ENCODE measurements at places on chromosomes 3 and 15.

DNA sequence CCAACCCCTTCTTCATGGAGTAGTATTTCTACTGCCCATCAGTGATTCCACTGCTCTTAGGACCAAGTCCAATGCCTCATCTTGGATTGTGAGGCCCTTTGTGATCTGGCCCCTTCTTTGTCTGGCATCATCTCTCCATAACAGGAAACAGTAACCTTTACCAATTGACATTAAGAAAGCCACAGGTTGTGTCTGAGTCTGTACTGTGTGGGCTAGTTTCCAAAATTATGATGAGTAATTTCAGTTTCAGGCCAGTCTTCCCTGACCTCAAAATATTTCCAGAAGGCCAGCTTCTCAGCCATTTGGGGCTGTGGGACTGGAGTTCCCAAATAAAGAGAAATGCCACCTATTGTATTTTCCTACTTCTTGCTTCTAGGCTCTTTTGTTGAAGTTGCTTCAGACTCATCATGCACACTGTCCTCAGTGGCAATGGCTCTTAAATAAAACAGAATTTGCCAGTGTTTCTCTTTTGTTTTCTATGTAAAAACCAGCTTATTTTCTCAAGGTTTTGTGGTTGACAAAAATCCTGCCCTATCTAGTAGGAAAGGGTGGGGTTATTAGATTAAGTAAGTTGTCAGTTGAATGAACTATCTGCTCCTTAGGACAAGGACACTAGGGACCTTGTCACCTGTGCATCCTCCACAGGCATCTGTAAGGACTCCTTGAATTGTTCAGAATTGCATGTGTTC is 47.0 kb upstream of the ACKR4 start:
- DNase-seq = no peak

- DNase-seq = peak; percentile 38
These were observed 33.9 kb downstream of the RLBP1 start for GRCh38 chr15:89187301-89187985.

- DNase-seq = no peak
These were observed 181.1 kb upstream of the C2CD4B start for GRCh38 chr15:62346168-62346567.

DNA sequence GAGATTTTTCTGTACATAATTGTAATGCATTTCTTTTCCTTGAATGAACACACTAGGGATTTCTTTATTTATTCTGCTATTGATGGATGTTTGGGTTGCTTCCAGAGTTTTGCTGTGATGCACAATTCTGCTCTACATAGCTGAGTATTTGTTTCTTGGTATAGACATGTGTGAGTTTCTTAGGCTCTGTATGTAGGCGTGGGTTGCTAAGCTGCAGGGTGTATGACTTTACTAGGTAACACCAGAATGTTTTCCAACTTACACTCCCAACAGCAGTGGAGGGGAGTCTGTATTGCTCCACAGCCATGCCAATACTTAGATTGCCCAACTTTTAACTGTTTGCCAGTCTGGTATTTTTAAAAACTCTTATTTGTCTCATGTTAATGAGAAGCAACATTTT is 155.5 kb upstream of the TNIK start:
- DNase-seq = no peak

- DNase-seq = peak; percentile 87
These were observed 463 bp downstream of the TERC start for GRCh38 chr3:169764312-169764881.

DNA sequence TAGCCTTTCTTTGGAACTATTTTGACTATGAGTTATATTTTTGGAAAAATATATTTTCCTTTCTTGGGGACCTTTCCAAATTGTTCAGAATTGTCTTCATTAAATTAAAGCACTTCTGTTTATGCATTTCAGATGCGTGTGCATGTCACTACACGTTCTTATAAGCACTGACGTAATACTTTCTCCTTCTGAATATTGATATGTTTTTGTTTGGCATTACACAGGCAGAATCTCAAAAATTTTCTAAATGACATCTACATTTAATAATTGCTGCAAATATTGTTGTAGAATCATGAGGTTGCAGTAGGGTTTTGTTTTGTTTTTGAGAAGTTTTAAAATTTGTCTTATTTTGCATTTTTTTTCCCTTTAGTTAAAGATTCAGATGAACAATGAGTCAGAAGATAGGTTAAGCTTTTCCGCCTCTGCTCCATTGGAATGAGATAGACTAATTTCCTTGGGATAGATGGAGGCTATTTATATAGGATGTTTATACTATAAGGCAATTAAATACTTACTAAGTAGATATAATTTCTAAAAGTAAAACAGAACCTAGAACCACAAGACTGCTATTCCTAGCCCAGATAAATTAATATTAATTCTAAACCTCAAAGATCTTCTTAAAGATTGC is 110.8 kb downstream of the MBNL1 start:
- DNase-seq = no peak

DNA sequence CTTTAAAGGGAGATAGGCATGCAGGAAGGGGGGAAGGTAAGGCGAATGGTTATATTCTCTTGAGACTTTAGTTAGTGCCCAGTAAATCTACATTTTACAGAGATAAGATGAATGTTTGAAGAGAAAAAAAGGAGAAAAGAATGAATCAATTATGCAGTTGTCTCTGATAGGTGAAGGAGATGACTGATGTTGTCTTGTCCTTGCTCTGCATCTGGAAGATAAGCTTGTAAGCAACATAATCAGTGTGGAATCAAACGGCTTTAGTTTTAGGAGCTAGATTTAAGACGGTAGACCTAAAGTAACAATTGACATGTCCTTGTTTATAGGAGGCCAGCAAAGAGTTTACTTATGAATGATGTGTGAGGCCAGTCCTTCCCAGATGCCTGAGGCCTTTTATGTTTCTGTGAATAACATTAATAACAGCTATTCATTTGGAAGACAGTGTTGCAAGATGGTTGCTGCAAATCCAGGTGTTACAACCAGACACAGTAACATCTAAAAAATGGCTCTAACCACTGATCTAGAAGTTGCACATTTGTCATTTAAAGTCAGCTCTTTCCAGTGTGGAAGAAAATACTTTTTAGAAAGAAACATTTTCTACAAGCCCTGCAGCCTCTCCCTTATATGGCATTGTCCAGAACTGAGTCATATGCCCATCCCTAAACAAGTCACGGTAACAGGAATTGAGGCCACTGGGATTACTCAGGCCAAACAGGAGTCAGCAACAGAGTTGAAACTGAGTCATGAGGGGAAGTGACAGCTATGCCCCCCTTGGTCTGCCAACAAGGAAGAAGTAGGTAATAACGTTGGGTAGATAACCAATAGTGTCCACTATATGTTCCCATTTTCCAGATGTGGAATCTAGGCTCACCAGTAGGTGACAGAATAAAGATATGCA is 77.5 kb upstream of the FBN1 start:
- DNase-seq = no peak

GRCh38 chr3:160577556-160578195 is 12.3 kb upstream of the KPNA4 start:
- no peak for DNase-seq

GRCh38 chr3:161349529-161350312 is 21.6 kb downstream of the SPTSSB start:
- DNase-seq = no peak

- peak; percentile 71 for DNase-seq
These were observed 144.8 kb downstream of the TPRA1 start for GRCh38 chr3:127445581-127446343.

DNA sequence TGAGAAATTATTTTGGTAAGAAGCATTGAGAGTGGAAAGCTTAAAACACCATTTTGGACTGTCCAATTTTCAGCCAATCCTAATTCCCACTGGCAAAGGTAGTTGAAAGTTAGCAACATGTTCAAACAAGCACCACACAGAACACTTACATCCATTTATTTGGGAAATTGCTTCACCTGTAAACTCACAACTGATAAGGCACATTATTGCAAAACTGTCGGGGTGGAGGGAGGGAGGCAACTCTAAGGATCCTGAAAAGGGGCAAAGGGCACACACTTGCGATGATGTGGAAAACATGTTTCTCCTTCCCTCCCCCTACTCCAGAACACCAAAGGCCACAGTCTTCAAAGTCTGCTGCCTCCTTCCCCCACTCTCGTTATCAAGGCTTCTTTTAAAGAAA is 9.4 kb downstream of the TMEM41A start:
- DNase-seq = no peak

GRCh38 chr3:122956693-122957455 is 70.7 kb downstream of the SEMA5B start:
- DNase-seq = no peak

- no peak for DNase-seq
These were observed 72.5 kb downstream of the MORC1 start for GRCh38 chr3:109045271-109046040.

DNA sequence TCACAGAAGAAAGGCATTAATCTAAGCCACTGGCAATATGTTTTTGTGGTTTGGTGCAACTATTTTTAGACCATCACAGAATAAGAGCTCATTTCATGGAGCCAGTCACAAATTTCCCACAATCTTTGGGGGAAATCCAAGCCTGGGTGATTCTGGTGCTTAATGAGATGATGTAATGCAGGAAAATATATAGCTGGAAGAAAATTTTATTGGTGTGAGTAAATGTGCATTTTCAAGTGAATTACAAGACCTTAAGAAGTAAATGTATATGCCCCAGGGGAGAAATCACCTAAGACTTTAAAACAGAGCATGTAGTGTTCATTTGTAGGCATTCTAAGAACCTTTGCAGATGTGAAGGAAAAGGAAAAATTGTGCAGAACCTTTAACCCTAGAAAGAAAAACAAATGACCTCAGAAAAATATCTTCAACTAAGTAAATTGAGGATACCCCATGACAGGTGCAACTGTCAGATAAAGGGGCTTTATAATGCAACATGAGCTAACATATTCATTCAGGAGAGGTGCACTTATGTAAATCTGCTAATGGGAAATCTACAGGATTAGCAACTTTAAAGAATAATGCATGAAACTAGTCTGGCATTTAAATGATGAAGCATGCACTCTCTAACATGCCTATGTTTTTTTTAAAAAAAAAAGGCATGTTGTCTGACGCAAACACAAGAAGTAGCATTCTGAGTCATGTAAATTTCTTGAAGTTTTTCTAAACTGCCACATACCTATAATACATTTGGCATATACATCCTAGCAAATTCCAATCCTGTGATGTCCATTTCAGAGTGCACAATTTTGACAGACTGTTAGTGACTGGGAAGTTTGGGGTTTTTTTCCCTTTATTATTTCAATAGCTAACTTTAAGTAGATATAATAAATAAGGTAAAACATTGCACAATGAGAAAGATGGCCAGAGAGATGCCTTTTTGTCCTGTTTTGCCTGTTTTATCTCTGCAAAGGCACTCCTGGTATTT is 105.1 kb downstream of the MEX3B start:
- DNase-seq = no peak

DNA sequence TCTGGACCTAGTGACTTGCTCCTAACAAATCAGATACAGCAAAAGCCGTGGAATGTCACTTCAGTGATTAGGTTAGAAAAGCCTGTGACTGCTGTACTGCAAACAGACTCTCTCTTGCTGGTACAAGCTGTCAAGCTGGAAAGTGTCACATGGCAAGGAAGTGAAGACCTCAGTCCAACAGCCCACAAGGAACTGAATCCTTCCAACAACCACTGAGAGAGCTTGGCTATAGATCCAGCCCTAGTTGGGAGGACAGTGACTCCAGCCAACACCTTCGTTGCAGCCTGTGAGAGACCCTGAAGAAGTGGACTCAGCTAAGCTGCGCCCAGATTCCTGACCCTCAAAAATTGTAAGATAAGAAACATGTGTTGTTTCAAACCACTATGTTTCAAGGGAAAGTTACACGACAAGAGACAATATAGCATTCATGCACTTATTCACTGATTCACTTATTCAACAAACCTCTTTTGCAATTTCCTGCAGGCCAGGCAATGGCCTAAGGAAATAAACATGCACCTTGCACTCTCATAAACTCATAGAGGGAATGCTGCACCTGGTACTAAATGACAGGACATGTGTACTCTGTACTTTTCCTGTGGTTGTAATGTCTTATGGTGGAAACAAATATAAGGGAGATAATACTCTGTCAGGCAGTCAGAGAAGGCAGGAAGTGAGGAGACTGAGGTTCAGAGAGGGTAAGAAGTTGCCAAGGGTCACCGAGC is 142.9 kb downstream of the CADPS start:
- no peak for DNase-seq

DNA sequence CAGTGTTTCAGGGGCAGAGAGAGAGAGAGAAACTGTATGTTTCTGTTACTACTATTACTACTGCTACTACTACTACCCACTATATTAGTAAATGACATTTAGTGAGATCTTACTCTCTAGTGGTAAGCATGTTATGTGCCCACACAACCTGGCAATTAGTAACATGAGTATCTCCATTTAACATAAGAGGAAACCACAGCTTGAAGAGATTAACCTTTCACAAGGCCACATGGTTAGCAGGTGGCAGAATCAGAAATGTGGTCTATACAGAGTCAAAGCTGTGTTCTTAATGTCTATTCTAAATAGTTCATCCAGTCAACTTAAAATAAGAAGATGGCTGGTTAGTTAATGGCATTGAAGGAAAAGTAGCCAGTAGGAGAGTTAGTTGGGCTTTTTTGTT is 961.6 kb downstream of the MCTP2 start:
- DNase-seq = no peak

- no peak for DNase-seq
These were observed 44.6 kb downstream of the WDR49 start for GRCh38 chr3:167609156-167609555.

DNA sequence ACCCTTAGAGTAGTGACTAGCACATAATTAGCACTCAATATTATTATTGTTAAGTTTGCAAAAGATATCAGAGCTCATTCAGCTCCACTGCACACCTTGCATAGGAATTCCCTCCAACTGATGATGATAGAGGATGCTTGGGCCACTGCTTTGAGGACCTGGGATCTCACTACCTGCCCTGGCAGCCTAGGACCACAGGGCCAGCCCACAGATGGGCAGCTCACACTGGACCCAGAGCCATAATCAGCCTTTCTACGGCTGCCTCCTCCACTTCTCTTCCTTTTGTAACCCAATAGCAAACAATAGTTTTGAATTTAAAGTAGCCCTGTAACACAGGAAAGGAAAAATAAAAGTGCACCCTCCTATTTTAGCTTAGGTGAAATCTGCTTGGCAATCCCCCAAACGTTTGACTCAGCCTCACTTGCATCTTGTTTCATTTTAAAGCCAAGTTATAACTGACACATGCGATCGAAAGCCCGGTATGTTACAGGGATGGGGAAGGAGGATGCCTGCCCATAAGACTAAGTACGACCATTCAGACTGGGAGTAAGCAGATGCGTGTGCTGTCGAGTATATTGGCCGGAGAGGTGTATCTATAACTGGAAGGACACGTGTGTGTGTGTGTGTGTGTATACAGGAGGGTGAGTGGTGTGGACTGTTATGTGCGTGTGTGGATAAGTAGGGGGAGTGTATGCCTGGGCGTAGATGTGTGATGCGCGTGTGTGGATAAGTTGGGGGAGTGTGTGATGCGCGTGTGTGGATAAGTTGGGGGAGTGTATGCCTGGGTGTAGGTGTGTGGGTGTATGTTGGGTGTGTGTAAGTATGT is 65.9 kb downstream of the CPN2 start:
- peak; percentile 15 for DNase-seq
